Stimulated activated CD8-positive, alpha-beta memory T cell treated with anti-CD3 and anti-CD28 coated beads, Interleukin-4, amount 100 ng/mL, for 4 hours (primary cell): ENCODE measurements at places on chromosomes 2 and 18.

DNA sequence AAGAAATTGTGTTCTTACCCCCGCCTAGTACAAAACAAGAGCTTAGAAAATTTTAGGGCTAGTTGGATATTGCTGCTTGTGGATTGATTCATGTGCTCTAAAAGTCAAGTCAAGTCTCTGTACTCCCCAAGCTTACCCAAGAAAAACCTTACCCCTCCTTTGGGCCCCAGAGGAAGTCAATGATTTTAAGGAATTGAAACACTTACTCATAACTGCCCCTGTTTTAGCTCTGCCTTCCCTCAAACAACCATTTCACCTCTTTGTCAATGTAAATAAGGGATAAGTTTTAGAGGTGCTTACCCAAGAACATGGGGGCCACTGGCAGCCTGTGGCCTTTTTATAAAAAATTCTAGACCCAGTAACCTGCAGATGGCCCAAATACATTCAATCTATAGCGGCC lies 136.6 kb upstream of the RMP24 start:
- no peak for DNase-seq

DNA sequence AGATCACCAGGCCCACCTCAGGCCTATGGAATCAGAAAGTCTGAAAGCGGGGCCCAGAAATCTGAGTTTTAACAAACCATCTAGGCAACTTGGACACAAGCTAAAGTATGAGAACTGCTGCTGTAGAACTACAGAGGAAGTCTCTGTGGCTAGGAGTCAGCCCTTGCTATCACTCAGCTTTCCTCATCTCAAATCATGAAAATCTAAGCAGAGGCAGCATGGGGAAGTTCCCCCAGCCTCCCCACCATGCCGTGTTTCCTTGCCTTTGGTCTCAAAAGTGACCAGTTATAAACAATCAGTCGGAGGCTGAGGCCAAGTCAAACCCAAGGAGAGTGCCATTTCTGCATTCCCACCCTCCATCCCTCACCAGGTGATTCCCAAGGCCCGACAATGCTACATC lies 404.7 kb downstream of the BCL11A start:
- no peak for DNase-seq

- DNase-seq = no peak
These were observed 243.9 kb downstream of the PRKCE start for GRCh38 chr2:45895241-45895861.

DNA sequence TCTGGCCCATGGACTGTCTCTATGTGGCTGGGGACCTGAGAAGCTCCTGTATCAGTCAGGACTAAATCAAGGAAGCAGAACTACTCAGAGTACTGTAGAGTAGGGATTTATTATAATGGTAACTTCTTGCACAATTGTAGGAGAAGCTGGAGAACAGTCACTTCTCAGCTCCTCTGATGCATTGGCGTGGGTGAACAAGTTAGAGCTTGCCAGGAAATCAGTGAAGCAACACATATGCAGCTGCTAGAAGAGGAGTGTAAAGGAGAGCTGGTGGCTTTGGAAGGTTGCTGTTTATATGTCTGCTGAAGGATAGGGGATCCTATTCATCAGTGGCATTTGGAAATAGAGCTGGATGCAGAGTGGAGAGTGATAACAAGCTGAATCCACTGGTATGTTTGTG lies 215.5 kb upstream of the CWC22 start:
- no peak for DNase-seq

DNA sequence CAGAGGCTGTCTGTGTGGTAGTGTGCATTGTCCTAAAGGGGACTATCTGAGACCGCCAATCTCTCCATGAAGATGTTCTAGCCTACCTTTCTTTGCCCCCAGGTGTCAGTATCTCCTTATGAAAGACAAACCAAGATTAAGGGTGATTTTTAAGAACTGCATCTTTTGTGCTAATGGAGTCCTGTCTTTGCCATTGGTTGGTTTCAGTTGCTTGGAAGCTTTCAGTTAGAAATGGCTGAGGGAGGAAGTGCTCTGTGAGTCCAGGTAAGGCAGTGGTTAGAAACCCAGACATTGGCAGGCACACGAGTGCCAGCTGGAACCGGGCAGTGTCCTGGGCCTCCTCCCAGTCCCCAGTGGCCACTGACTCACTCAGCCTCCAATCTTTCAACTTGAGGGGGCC lies 111.3 kb downstream of the DOCK10 start:
- no peak for DNase-seq

DNA sequence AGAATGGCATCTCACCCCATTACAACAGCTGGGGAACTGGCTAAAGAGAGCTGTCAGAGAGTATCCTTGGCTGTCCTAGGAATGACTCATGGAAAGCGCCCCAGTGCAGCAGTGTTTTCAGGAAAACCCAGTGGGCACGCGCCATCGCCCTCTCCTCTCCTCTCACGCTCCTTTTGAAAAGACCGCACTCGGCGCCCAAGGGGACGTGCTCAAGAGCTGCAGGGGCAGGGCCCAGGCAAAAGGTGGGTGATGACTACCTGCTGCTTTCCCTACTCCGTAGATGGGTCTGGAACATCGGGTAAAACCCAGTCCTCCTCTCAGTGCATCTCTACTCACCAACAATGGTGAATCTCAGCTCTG lies 68.1 kb downstream of the EMILIN2 start:
- DNase-seq = no peak

DNA sequence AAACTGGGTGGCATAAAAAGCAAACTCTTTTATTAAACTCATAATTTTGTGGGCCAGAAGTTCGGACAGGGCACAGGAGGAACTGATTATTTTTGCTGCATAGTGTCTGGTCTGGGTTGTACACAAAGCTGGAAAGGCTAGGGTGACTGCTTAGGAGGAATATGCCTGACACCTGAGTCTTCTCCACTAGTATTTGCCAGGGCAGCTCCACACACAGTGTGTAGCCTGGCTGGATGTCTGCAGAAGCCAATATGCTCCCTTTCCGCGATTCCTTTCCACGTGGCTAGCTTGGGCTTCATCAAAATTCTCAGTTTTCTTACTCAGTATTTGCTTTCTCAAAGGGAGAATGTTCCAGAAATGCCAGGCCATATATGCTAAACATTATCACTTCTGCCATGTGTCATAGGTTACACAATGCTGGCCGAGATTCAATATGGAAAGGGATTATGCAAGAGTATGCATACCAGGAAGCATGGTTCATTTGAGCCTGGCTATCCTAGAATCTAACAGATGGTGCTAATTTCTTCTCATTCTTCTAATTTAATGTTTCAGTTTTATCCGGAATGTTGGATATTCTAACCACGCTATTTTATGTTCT lies 142.7 kb upstream of the DOK6 start:
- no peak for DNase-seq

- DNase-seq = no peak
These were observed 389.0 kb downstream of the SOX11 start for GRCh38 chr2:6080932-6081753.

DNA sequence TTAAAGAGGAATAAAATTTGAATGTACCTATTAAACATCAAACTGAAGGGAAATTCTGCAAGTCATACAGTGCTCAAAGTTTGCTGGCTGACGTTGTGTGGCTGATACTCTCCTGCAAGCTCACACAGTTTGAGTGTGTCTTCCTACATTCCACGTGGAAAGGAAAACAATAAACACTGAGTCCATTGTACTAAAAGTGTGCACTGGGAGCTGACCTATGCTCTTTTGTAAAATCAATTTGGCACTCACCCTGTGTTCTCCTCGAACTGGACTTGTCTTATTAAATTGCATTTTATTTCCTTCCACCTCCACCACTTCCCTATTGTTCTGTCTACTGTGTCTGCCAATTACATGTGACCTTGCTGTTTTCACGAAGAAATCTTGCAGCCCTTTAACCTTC lies 458.0 kb downstream of the CPS1 start:
- no peak for DNase-seq

- DNase-seq = no peak
These were observed 20.0 kb upstream of the ASB18 start for GRCh38 chr2:236284208-236284607.

DNA sequence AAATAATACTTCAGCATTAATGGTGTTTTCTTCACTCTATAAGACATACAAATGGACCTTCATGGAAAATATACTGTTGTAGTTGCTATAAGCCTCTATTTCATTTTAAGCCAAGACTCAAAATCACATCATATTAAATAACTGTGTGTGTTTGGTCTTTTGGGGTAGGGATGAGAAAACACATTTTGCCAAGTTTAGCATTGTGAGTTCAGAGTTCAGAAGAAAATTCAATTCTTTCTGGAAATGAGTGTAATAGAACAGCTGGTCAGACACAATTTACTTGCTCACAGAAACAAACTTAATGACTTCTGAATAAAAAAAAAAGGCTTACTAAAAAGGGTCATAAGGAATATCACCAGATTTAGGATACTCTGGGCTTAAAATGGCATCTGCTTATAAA lies 149.5 kb downstream of the LRRTM4 start:
- DNase-seq = no peak
